ENCODE measurements at places on chromosomes 11 and 22. TPM values are rescaled to one million over a fixed set of nuclear protein-coding genes. Genes with fewer than 3 reads are reported as not detected.

Gene BCO2
- 0.85 TPM for total RNA-seq

Gene EHF
- 296 TPM for total RNA-seq

Gene ELFN2
- 1.9 TPM for total RNA-seq

Gene RASSF7
- total RNA-seq = 60.0 TPM

Gene OR52E8
- total RNA-seq = not detected

Gene SLC22A8
- total RNA-seq = not detected

Gene BACE1
- 6.0 TPM for total RNA-seq

Gene FANCF
- total RNA-seq = 12.8 TPM

Gene USP2
- 0.96 TPM for total RNA-seq

Gene B4GALNT4
- total RNA-seq = 29.4 TPM

Gene SULT4A1
- total RNA-seq = not detected

Gene APOL6
- total RNA-seq = 9.8 TPM

Gene RIMBP3C
- 0.21 TPM for total RNA-seq

Gene OR52H1
- total RNA-seq = 0.21 TPM

Gene MS4A8
- not detected for total RNA-seq

Gene KCNA4
- total RNA-seq = not detected

Gene IL18
- 30.8 TPM for total RNA-seq

Gene SCGB1A1
- total RNA-seq = not detected

Gene DRD2
- not detected for total RNA-seq

Gene NFAM1
- under 0.01 TPM for total RNA-seq

Gene MS4A3
- total RNA-seq = not detected

Gene TMEM126A
- 40.5 TPM for total RNA-seq

Gene MISFA
- total RNA-seq = not detected

Gene MYRF
- total RNA-seq = 0.72 TPM

Gene OR52A1
- total RNA-seq = under 0.01 TPM

Gene SCGB1D2
- total RNA-seq = not detected

Gene GDPD4
- not detected for total RNA-seq

Gene GNAZ
- 0.48 TPM for total RNA-seq

Gene RBFOX2
- 85.3 TPM for total RNA-seq

Gene PRG3
- total RNA-seq = not detected

Gene FOLR2
- total RNA-seq = not detected

Gene OR51E2
- under 0.01 TPM for total RNA-seq

Gene RAG2
- total RNA-seq = not detected

Gene TPP1
- total RNA-seq = 58.4 TPM

Gene OR52I2
- total RNA-seq = under 0.01 TPM

Gene LUZP2
- under 0.01 TPM for total RNA-seq

Gene FADS3
- total RNA-seq = 97.4 TPM

Gene PANX3
- total RNA-seq = not detected

Gene WBP2NL
- total RNA-seq = under 0.01 TPM

Gene HDHD5
- 56.5 TPM for total RNA-seq

Gene HBG1
- not detected for total RNA-seq
